Stimulated activated CD8-positive, alpha-beta memory T cell treated with anti-CD3 and anti-CD28 coated beads, Interleukin-4, amount 100 ng/mL, for 4 hours (primary cell): ENCODE measurements at places on chromosomes 1 and 21.

DNA sequence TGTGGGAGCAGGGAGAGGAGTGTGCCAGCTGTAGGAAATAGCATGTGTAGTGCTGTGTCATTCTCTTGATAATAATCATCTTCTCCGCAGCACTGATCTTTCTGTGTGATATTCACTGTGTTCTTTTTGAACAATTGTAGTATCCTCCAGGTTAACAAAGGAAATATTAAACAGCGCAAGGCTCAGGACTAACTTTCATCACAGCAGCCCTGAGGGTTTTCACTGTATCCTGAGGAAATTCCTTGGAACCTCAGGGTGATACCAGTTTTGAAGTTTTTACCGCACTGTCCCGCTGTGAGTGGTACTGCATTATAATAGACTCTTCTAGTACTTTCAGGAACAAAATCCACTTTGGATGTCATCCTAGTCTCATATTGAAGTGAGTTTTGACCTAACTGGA, 228.4 kb upstream of the COA6 start:
- DNase-seq, result no peak

DNA sequence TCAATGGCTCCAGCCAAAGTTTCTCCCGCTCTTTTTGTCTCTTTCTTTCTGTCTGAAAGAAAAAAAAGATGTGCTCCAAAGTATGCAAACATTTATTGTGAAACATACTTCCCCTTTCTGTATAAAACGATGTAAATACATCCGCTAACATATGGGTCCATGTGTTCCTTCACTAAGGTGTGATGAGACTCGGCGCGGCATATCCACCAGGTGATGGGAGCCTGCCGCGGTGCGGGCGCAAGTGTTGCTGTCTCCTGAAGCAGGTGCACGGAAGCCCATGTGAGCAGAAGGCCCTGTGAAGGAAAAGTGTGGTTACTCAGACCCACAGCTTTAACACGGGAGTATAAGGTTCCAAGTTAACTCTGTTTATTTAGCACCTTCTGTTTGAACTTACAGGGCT, 466.6 kb upstream of the C1orf87 start:
- DNase-seq, result no peak

- no peak for DNase-seq
Observed at GRCh38 chr1:905071-905749, 18.5 kb upstream of the SAMD11 start.

GRCh38 chr1:25135909-25136308, 96.4 kb downstream of the SYF2 start:
- DNase-seq, result no peak

DNA sequence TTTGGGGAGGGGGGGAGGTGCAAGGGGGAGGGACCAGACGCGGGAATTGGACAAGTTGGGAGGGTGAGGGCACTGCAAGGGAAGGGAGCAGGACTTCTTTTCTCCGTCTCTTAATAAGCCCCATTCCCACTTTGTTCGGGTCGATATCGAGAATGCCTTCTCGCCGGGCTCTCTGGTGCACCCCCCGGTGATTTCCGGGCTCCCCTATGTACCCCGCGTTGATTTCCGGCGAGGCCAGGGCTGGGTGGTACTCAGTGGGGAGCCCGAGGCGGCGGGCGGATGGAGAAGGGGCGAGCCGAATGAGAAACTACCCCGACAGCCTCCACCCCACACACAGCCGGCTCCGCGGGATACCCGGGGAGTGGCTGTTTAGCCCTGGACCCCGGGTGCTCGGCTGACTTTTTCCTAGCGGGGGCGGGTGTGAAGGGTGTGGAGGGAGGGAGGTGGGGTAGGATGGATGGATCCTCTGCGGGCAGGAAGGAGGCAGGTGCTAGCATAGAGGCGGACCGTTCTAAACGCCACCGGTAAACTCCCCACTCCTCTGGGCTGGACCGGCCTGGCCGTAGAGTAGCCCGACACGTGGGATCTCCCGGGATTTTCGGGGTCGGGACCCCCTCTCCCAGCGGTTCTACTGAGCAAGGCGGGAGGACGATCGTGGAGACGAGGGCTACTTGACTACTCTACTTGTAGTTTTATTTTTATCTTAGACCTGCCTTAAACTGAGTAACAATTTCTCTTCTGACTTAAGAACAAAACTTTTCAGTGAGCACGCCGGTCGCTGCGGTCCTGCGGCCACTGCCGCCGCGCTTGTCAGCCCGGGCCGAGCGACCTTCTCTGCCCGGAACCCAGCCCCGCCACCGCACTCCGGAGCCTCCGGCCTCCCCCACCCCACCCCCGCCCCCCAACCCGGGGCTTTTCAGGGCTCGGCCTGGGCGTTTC, 1.0 kb downstream of the RNF220 start:
- no peak for DNase-seq

DNA sequence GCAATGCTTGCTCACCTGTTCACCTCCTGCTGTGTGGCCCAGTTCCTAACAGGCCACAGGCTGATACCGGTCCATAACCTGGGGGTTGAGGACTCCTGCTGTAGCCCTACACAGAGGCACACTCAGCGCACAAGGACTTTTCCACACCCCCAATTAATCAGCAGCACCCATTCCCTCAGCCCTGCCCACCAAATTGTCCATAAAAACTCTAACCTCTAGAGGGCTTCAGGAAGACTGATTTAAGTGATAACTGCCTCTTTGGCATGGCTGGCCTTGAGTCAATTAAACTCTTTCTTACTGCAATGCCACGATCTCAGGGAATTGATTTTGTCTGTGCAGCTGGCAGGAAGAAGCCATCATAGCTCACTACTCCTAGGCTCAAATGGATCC, 71.3 kb upstream of the MUTYH start:
- DNase-seq, result no peak

DNA sequence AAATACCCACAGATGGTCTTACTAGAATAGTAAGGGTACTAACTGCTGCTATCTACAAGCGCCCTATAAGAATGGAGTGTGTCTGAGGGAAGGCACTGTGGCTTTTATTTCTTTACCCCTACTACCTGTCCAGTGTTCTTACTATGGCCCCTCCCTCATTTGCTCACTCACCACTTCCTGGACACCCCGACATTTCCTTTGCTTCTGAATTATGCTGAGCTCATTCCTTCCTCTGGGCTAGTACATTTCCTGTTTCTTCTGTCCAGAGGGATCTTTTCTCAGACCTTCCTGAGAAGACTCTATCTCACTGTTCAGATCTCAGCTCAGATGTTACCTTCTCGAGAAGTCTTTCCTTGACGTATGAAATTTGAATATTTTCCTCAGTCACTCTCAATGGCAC, 192.1 kb upstream of the DAB1 start:
- no peak for DNase-seq

DNA sequence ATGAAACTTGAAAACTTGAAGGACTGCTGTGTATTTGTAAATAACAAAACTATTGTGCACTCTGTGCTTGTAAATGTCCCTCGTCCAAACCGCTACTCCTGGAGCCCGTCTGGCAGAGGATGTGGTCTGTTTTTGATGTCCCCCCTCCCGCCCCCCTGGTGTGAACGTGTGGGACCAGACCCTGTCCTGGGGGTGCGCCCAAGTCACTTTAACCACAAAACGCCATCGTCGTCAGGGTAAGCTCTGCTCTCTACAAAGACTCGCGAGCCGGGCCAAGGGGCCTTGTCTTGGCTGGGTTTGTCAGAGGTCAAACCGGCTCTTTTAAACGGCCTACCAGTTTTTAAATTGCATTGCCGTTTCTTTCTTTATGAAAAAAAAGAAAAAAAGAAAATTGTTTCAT, 87.4 kb upstream of the TMEM51 start:
- DNase-seq, result no peak

GRCh38 chr1:59389847-59390246, 93.0 kb downstream of the FGGY start:
- no peak for DNase-seq

DNA sequence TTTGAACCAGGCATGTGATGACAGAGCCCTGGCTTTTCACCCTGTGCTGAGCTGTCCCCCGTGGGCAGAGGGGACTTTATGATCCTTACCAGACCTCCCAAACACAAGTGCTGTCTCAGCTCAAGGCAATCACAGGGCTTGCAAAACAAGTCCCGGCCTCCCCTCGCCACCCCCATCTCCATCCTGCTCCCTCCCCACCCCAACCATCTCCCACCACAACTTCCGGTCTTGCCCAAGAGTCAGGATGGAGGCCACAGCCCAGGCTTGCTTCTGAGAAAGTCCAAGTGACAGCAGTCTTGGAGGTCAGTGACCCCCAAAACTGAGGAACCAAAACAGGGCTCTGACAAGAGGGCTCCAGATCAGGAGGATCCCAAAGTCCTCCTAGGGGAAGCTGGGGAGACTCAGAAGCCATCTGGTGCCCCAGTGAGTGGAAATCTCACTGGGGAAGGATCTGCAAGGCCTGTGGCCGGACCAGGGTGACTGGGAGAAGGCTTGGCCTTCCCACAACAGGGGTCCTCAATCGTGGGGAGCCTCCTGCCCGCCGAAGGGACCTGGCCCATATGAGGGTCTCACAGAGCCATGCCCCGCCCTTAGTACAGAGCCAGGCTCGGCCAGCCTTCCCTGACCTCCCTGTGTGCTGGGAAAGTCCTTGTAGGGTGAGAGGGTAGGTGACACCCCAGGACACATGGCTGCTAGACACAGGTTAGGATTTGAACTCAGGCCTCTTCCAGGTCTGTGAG, 4.5 kb upstream of the SDC3 start:
- no peak for DNase-seq

GRCh38 chr1:232784794-232785193, 20.4 kb upstream of the MAP10 start:
- DNase-seq, result no peak

DNA sequence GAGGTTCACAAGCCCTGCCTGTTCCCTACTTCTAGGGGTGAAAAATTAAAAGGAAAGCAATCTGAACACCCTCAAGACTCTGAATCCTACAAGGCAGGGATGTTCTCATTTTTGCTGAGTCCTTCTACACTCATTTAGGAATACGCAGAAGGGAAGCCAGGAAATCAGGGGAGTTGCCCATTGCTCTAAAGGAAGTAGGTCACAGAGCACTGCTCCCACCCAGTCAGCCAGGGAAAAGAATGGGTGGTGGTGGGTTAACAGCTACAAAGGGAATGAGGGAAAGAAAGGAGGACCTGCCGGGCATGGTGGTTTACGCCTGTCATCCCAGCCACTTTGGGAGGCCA, 2.4 kb upstream of the CTTNBP2NL start:
- DNase-seq, result no peak

- no peak for DNase-seq
Observed at GRCh38 chr1:154767315-154768240, 102.5 kb downstream of the KCNN3 start.

- no peak for DNase-seq
Observed at GRCh38 chr1:13813398-13814012, 113.5 kb downstream of the PRDM2 start.

DNA sequence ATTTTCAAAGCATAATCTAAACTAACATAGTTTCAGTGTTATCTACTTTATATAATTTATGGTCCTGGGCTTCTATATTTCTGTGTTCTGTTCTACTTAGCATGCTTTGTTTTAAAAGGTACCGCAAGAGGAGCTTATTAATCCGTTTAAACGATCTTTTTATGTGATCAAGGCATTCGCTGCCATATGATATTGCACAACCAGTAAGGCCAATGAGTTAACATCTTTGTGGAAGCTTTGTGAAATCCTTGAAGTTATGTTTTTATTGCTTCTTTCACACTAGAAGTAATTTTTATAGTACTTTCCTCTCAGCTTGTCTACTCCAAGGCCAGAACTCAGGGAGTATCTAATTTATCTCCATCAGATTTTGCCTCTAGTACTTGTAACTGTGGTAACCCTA, 8.9 kb downstream of the LRRC8C start:
- no peak for DNase-seq

DNA sequence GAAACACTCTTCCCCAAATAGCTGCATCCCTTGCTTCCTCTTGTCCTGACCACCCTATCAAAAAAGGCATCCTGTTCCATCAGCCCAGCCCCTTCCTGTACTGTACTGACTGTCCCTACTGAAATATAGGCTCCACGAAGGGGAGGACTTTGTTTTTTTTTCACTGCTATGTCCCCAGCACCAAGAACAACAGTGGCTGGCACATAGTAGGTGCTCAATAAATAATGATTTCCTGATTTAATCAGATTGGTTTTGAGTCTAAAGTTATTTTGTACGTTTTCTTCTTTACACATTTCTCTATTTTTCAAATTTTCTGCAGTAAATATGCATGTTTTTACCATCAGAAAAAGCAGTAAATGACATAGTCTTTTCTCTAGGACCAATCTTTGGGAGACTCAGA, 73.9 kb downstream of the CD58 start:
- no peak for DNase-seq

DNA sequence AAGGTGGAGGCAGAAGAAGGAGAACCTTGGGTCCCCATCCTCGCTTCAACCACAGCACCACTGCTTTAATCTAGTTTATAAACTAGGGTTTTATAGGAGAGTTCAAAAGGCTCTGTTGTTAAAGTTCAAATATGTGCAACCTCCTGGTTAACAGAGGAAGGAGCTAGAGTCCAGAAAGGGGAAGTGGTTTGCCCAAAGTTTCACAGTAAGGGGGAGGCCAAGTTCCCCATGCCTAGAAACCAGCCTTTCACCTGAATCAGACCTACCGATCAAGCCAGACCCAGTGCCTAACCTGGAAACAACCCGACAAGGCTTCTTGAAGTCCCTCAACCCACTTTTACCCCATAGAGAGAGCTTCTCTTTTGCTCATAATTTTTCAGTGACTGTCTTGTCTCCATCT, 106.5 kb downstream of the PLPP3 start:
- no peak for DNase-seq

DNA sequence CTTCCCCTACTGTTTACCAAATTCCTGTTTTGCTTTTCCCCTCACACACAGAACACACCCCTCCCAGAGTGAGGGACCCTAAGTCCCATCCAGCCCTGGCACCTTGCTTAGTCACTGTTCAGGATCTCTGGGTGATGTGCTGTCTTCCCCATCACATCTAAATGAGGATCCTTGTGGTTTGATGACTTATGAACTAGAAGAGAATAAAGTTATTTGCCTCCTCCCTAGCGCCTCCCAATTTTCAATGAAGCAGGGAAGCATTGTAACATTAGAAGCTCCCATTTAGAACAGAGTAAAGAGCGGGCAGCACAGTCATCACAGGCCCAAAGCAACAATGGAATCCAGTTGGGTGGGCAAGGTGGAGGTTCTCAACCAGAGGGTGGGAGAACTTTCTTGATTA, 27.0 kb downstream of the DISC1 start:
- no peak for DNase-seq

- no peak for DNase-seq
Observed at GRCh38 chr1:48552903-48553606, 81.1 kb upstream of the SPATA6 start.

DNA sequence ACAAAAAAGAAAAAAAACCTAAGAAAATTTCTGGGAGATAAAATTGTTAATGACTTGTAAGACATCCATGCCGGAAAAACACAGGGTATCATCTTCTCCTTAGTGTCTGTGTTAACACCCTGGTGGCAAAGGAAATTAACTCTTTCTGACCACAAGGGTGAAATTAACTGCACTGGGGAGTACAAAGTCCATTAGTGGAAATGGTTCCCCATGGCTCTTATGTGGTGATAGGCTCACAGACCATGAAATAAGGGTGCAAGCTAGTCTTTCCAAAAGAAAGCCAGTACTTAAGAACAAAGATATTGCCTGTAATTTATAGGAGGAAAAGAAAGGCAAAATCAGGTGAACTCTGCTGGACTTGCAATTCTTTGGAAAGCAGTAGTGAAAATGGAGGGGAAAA, 185.4 kb downstream of the LRRIQ3 start:
- DNase-seq, result no peak

GRCh38 chr1:223733898-223734852, 21.8 kb downstream of the CAPN2 start:
- no peak for DNase-seq
